ENCODE measurements at places on chromosomes 2 and 18. TPM values are rescaled to one million over a fixed set of nuclear protein-coding genes. Genes with fewer than 3 reads are reported as not detected.
A peak's percentile ranks its signal among the peaks of the same experiment; 100 is the strongest.

GRCh38 chr18:55483266-55483871, 104.6 kb downstream of the TCF4 start:
- no peak for DNase-seq

GRCh38 chr2:165938237-165938636, 15.3 kb downstream of the TTC21B start:
- no peak for DNase-seq

DNA sequence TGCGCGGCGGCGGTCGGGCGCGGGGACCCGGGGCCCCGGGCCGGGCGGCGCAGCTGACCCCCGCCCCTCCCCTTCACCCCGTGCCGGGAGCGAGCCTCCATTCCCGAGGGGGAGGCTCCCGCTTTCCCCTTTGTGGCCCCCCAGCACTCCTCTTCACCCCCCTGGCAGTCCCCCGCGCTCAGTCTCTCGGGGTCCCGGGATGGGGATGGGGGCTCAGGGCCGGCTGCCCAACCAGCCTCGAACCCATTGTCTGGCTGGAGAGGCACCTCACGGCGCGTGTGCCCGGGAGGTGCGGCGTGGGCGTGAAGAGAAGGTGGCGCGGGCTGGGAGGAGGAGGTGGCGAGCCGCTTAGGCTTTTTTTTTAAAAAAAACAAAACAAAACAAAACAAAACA, 748 bp downstream of the FMNL2 start:
- DNase-seq = peak; percentile 27

- DNase-seq = no peak
Observed at GRCh38 chr2:118309946-118310680, 221.8 kb downstream of the INSIG2 start.

GRCh38 chr2:83531206-83531826, 927.8 kb downstream of the SUCLG1 start:
- no peak for DNase-seq

DNA sequence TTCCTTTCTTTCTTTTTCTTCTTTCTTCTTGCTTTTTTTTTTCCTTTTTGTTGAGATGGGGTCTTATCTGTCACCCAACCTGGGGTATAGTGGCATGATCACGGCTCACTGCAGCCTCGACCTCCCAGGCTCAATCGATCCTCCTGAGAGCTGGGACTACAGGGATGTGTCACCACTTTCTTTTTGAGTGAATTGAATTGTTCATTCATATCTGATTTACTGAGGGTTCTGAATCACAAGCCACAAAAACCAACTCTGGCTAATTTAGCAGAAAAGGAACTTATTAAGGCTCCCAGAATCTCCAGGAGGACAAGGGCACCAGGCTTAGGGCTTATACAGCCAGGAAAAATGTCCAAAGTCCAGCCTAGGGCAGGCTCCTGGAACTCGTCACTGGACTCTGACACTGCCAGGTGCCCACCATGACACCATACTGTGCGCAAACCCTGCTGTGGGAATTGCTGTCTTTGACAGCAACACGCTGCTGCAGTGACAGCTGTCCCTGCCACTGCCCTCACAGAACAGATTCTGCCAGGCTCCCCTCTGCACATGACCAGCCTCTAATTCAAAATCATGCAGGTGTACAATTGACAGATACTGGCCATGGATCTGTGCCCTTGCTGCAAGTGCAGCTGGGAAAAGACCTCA, 42.9 kb upstream of the EML6 start:
- no peak for DNase-seq

GRCh38 chr2:9820020-9820973, 23.0 kb upstream of the TAF1B start:
- DNase-seq = peak; percentile 46

DNA sequence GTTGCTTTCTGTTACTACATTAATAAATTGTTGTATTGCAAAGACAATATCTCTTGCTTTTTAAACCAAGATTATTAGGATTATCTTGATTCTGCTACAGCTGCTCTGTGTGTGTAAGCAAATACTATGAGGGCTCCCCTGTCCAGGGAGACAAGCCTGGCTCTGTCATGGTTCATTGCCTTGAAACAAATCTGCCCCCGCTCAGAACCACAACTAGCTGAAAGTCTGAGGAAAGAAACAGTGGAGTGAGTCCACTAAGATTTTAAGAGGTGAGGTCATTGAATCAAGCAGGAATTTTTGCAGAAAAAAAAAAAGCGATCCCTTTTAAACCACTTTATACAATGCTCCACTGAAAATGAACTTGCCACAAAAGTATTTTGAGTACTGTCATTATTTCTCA, 30.8 kb upstream of the LRRTM4 start:
- DNase-seq = no peak

- no peak for DNase-seq
Observed at GRCh38 chr18:77119101-77119850, 13.3 kb downstream of the MBP start.

DNA sequence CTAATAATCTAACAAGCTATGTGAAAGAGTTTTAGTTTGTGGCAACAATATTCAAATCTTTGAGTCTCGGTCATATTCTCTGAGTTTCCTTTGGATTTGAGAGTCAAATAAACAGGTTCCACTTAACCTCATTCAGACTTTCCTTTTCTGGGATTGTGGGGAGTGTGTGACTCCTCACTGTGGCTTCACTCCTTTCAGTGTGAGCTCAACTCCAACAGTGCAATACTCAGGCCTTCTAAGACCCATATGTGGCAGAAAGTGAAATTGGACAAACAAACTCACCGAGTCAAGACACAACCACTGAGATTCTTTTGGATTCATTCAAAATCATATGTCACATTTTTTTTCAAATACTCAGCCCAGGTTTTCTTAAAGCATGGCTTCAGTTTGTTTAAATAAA, 25.4 kb downstream of the SLC9A4 start:
- no peak for DNase-seq

GRCh38 chr2:203484266-203485112, 50.6 kb downstream of the RAPH1 start:
- peak; percentile 15 for DNase-seq

DNA sequence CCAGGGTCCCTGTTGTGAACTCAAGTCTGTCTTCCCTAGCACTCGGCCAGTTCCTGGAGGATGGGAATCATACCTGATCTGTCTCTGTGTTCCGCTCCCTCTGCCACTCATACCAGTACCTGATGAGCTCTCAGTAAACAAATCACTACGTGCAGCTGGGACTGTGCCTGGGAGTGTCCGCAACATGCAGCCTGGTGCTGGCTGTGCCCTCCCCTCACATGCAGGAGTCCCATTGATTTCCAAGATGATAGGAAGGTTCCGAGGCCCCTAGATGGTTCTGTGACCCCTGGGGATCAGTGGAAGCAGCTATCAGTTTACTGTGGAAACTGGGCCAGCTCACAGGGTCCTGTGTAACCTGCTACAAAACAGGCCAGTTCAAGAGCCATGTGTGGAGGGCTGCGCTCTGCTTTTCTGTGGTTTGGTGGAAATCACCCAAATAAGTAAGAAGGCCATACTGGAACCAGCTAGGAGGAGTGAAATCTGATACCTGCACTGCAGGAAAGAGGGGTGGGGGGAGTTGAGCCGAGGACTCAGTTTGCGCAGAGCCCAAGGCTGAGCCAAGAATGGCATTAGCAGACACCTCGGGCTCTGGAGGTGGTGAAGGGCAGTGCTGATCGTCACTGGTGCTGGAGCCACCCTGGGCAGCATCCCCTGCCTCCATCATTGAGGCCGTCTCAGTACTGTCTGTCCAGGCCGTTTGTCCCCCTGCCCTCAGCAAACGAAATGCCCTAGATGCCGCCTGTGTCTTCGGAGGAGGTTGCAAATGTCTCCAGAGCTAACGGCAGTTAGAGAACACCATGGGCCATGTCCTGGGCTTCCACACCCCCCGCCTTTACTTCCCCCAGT, 93.3 kb downstream of the KLHL29 start:
- no peak for DNase-seq

DNA sequence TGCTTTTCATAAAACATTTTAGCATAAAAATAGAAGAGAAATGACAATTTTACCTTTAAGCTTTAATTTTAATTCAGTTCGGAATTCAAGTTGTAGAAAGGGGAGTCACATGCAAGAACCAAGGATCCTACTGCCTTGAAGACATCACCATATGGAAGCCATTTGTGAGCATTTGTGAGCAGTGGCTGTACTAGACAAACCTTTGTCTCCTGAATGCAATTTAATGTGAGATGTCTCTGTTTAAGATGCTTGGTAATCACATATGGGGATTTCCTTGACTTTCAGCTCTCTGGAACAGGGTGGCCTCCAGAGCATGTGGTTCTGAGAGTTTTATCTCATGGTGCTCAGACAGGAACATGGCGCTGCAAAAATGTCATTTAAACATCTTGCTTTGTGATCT, 421.8 kb downstream of the NYAP2 start:
- no peak for DNase-seq

DNA sequence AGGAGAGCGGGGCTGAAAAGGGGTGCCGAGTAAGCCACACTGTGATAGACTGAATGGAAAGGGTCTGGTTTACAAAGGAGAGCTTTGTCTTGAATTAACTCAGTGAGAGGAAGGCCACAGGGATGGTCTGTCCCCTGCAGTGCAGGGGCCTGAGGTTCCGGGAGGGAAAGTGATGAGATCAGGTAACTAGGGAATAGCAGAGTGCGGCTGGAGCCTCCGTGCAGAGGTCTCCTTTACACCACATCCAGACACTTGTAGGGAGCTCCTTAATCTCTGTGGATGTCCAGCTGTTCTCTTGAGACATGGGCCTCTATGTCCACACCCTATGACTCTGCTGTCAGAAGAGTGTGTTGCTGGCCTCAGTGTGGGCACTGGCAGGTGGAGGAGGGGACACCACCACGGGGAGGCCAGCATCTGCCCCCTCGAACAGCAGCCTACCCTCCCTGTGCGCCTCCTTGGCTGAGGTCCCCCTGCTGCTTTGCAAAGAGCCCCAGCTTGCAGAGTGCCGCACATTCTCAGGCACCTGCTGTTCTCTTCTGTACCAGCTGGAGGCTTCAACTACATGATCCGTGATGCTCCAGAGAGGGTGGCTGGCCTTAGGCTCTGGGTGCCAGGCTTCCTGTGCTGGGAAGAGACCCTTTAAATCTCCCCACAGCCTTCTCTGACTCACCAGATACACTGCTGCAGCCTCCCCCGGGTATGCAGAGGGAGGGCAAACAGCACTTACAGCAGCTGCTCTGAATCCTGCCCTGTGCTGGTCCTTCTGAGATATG, 25.9 kb downstream of the ENOSF1 start:
- no peak for DNase-seq

DNA sequence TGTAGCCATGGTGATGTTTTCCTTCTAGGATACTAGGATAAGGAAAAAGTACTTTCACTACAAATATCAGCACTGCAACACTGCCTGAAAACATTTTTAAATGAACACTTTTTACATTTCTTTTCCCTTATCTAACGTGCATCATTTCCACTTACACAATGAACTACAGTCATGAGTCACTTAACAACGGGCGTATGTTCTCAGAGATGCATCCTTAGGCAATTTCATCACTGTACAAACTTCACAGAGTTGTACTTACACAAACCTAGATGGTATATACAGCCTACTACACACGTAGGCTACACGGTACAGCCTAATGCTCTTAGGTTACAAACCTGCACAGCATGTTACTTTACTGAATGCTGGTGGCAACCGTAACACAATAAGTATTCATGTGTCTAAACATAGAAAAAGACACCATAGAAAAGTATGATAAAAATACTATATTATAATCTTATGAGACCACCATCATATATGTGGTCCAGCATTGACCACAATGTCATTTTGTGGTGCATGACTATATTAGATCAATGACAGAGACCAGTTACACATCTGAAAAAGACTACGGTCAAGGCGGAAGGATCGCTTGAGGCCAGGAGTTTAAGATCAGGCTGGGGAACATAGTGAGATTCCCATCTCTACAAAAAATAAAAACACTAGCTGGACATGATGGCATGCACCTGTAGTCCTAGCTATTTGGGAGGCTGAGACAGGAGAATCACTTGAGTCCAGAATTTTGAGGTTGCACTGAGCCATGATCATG, 39.8 kb downstream of the WDR33 start:
- no peak for DNase-seq

DNA sequence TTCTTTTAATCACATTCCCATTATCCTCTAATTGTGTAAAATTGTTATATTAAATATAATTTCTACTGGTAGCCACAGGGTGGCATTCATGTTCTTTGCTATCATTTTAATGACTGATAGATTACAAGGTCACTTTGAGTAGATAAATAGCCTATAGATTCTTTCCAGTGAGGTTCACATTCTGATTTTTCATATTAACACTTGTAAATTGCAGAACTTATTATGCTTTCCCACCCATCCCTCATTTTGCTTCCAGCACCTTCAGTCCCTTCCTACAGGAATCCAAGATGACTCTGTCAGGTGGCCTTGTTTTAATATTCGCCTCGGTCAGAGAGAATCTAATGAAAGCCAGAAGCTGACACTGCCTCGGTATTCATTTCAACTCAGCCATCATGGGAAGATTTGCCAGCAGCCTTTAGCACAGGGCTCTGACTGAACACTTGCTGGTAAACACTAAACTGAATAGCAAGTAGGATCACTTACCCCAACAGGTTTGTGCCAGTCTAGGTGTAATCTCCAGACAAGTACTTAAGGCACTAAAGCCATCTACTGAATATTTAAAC, 101.2 kb upstream of the FSHR start:
- DNase-seq = no peak

- DNase-seq = no peak
Observed at GRCh38 chr2:127621981-127622431, 23.9 kb upstream of the GPR17 start.

- peak; percentile 63 for DNase-seq
Observed at GRCh38 chr18:34707670-34708069, 2.4 kb upstream of the DTNA start.

The DRC1 gene
- not detected for total RNA-seq

The GREB1L gene
- total RNA-seq = 0.14 TPM

The PTMA gene
- 408 TPM for total RNA-seq

The SFXN5 gene
- total RNA-seq = 5.6 TPM

The RNF125 gene
- total RNA-seq = 3.5 TPM

The KCNG3 gene
- total RNA-seq = 0.23 TPM

The KCNJ3 gene
- total RNA-seq = 0.76 TPM

The DLX1 gene
- not detected for total RNA-seq

The LIMS2 gene
- total RNA-seq = 3.6 TPM
